ENCODE measurements at places on chromosomes 3 and 15.

DNA sequence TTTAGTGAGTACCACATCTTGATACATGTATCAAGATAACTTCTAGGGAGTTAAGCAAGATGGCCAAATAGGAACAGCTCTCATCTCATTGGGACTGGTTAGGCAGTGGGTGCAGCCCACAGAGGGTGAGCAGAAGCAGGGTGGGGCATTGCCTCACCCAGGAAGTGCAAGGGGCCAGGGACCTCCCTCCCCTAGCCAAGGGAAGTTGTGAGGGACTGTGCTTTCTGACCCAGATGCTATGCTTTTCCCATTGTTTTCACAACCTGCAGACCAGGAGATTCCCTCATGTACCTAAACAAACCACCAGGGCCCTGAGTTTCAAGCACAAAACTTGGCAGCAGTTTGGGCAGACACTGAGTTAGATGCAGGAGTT is 665.0 kb upstream of the CBLB start:
- no peak for DNase-seq

DNA sequence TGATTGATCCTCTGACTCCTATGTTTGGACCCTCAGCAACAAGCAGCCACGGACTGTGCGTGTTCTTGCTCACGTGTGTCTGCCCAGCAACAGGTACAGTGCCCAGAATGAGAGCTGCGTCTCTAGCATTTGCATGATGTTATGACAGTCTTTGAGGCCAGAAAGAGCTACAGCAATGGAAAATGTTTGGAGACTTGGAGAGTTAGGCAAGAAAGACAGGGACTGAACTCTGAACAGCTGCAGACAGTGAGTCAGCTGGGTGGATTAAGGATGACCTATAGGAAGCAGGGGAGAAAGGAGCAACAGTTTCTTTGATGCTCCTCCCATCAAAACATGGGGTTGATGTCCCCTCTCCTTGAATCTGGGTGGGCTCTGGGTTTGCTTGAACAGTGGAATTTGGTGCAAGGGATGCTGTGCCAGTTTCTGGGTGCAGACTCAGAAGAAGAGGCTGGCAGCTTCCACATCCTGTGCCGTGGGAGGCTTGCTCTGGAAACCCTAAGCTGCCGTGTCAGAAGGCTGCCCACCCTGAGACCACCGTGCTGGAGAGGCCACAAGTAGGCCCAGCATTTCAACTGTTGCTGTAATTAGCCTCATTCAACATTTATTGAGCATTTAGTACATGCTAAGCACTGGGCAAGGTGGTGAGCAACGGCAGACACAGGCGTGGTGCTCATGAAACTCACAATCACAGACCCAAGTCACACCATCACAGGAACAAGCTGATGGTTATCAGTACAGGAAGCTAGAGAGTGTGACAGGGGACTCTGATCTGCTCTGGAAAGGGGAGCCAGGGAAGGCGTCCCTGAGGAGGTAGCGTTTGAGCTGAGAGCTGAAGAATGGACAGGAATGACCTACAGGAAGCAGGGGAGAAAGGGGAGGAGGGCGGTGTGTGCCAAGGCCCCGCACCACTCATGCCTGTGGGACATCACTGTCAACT is 21.7 kb downstream of the CCR9 start:
- no peak for DNase-seq

GRCh38 chr15:37034392-37034791 is 66.0 kb downstream of the MEIS2 start:
- DNase-seq, result no peak

DNA sequence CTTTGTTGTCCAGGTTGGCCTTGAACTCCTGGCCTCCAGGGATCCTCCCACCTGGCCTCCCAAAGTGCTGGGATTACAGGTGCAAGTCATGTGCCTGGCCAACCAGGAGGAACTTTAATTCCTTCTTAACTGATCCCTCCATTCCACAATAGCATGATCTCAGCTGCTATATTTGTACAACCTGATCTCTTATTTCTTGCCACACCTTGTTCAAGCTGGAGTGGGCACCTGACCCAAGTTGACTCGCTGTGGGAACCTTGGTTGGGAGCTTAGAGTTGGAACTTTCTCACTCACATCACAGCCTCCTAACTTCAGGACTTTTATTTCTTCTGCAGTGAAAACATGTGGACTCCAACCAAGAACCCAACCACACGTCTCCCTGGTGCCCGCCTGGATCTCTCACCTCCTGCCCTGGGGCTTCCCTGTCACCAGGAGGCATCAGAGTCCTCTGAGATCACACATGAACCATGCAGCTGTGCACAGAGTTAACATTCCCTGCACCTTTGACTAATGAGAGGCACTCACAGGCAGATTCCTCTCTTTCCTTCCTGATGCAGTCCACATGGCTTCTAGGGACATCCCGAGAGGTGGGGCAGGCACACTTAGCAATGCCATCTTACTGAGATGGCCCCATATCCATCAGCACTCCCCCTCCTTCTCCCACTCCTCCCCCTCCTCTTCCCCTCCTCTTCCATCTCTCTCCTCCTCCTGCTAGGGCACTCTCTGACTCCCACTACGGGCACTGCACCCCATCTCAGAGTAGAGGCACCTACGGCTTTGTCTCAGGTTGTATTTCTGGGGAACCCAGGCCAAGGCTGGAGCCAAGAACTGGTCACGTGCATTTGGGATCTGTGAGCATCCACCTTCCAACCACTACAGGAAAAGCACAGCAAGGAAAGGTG is 9.7 kb upstream of the CYFIP1 start:
- no peak for DNase-seq

- no peak for DNase-seq
Measured at GRCh38 chr3:161320837-161321236, 50.5 kb downstream of the SPTSSB start.

DNA sequence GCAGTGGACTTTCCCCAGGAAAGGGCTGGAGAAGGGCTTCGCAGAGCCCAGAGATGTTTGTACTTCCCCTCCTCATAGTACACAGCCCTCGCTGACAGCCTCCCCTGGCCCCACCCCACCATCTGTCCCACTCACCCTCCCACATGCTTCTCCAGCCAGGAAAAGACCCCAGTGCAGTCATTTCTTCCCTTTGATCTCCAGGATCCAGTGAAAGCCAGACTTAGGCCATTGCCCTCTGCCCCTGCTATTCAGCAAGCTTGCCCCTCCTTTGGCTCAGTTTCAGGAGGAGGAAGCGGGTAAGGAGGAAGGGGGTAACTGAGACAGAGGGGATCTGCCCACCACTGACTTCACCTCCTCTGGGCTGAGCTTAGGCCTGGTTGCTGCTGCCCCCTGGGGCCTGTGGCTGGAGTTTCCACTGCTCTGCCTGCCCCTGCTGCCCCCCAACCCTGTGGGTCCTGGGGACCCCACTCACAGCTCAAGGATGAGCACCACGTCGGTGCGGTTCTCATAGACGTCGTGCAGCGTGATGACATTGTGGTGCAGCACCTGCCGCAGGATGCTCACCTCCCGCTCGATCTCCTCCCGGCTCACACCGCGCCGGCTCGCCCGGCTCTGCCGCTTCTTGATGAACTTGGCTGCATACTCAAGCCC is 63.1 kb downstream of the DAPK2 start:
- no peak for DNase-seq

DNA sequence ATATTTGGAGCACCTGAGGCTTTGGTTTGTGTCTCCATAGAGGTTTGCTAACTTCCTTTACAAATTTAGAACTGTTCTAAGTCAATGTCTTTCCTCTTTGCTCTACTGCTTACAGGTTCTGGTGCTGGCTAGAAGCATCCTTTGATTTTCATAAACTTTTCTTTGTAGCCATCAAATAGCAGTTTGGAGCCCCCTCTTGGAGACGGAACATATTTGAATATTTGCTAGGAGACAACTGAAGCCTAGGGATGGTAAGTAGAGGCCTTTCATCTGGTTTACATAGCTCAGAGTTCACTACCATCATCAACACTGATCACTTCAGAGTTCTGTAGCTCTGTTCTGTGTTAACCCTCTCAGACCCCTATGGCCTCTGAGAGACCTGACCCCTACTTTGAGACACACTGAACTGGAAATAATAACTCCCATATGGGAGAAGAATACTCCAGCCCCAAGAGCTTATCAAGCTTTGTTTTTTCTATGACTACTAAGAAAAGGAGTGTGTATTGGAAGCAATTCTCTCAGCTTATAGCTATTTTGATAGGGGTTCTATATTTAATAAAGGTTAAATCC is 420.4 kb downstream of the EPHA3 start:
- no peak for DNase-seq

DNA sequence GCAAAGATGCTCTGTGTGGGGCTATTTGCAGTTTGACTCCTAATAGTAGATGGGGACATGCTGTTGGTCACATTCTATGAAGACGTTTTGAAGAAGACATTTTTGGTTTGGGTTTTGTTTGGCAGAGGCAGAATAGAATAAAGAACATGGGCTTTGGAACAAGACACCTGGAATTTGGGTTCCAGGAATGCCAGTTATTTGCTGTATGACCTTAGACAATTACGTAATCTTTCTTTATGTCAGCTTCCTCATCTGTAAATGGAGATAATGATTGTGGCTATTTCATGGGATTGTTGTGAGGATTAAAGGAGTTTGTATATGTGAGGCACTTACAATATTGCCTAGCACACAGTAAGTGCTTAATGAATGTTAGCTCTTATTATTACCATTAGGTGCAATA is 91.6 kb downstream of the MESD start:
- no peak for DNase-seq

- no peak for DNase-seq
Measured at GRCh38 chr3:110955301-110955880, 116.2 kb upstream of the NECTIN3 start.

DNA sequence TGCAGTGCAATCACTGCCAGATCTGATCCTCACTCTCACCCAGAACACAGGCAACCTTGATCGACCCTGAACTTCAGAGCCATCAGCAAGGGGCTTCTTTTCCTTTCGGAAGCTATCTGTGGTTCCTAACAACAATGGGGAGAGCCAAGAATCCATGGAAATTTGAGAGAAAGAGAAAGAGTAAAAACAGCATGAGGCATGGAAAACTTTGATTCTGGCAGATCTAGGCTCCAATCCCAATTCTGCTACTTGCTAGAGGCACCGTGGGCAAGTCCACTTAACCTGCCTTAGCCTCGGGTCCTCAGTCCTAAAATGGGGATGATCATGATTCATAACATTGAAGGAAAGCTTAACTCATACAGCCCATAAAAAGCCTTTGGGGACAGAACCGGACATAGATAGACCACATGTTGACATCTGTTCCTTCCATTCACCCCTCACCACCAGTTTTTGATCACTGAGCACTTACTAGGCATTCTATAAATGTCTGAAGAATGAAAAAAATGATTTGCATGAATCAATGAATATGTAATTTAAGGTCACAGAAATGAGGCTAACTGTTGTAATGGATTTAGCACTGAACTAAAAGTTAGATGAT is 605.7 kb upstream of the CFAP20DC start:
- no peak for DNase-seq

DNA sequence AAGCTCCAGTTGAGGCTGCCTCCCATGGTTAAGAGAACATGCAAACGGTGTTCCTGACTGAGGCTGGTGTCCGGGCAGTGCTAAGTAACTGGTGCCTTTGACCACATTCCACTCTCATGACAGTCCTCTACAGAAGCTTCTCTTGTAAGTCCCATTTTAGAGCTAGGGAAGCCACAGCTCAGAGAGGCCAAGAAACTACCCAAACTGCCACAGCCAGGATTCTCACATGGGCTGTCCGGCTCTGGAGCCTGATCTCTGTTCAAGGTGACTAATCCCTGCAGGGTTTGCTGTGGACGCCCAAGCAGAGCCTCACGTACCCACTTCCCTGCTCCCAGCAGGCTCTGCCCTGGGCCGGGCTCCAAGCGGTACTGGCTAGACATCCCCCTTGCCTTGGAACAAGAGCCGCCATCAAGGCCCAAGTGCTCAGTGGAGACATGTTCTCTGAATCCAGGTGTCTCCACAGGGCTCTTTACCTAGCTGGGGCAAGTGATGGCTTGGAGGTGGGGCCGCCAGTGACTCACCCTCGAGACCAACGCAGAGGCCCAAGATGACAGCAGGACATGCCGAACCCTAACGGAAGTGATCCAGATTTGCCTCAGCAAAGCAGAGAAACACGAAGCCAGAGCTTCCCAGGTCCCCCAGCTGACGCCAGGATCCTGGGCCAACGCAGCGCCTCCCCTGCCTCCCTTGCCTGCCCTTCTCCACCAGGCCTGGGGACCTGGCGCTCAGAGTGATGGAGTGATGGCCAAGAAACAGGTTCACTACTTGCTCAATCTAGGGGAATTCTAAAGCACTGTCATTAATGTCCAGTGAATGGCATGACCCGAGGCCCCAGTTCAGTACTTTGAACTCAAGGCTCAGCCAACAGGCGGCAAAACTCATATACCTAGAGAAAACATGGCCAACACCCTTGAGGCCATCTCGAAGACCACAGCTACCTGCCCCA is 24.4 kb downstream of the KLHL25 start:
- DNase-seq, result no peak

GRCh38 chr15:82110144-82110543 is 64.3 kb upstream of the MEX3B start:
- DNase-seq, result no peak

DNA sequence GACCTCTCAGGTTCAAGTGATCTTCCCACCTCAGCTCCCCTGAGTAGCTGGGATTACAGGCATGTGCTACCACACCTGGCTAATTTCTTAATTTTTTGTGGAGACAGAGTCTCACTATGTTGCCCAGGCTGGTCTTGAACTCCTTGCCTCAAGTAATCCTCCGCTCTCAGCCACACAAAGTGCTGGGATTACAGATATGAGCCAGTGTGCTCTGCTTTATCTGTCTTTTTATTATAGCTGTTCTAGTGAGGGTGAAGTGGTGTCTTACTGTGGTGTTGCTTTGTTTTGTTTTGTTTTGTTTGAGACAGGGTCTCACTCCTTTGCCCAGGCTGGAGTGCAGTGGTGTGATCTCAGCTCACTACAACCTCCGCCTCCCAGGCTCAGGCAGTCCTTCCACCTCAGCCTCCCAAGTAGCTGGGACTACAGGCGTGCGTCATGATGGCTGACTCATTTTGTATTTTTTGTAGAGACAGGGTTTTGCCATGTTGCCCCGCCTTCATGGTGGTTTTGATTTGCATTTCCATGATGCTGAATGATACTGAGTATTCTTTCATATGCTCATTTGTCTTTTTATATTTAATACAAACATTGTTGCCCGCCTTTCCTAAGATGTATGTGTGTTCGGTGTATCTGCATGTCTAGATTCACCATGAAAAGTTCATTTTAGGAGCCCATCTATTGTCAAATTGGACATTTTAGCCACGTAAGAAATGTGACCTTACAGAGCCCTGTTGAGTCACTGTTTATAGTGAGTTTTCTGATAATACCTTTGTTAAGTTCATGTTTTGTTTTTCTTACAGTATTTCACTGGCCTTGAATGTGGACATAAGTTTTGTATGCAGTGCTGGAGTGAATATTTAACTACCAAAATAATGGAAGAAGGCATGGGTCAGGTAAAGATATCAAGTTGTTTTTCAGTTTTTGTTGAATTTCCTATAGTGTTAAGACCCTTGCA is 80.6 kb downstream of the ARIH1 start:
- no peak for DNase-seq

DNA sequence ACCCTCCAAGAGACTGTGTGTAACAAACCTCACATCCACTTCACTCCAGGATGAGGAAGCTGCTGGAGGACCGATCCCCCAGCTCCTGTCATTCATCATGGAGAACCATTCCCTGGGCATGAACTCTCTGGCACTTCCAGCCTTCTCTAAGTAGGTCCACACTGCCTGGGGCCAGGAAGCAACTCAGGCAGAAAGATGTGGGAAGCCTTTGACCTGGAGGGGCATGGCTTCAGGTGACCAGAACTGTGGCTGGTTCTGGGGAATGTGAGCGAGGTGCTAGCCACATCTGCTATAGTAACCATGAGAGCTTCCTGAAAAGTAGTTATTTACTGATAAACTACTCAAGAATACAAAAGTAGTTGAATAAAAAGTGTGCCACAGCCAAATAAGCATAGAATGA is 173.7 kb upstream of the CTDSPL start:
- DNase-seq, result no peak

GRCh38 chr3:147371140-147371539 is 35.2 kb downstream of the ZIC4 start:
- no peak for DNase-seq
